ENCODE measurements at places on chromosomes 3 and 15.

DNA sequence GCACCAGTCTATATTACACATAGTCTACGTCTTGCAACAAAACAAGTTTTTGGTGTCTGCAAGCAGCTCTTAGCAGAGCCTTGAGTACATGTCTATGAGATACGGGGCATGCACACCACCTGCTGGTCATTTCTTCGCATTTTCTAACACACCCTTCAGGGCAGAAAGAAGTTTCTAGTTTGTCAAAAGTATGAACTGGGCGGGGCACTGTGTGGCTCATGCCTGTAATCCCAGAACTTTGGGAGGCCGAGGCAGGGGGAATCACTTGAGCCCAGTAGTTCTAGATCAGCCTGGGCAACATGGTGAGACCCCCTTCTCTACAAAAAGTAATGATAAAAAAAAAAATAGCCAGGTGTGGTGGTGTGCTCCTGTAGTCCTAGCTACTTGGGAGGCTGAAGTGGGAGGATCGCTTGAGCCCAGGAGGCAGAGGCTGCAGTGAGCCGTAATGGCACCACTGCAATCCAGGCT is 64.2 kb upstream of the ARL8B start:
- peak; percentile 91 for DNase-seq
- peaks cover 5% of the 10 kb centered on the region for H3K4me1 ChIP-seq
- no peaks in the 10 kb centered on the region for H3K27me3 ChIP-seq

DNA sequence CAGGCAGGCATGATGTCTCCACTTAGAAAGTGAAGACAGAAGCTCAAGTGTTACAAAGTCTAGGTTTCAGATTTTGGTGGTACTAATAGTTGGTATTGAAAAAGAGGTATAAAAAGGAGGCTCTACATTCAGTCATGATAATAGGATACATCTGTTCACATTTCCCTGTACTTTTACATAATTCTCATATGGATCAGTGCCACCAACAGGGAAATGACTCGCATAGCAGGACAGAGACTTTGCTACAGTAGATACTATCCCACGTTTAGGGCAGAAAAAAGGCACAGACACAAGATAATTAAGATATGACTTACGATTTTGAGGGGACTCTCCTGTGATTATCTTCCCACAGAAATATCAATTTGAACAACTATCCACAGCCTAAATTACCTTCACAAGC is 1062.9 kb upstream of the EPHA6 start:
- H3K4me3 ChIP-seq = no peak overlapping the region
- no peaks in the 10 kb centered on the region for H3K4me1 ChIP-seq
- no peaks in the 10 kb centered on the region for H3K27me3 ChIP-seq
- H3K27ac ChIP-seq = no peak overlapping the region
- no peak for DNase-seq
- H3K36me3 ChIP-seq = no peaks in the 10 kb centered on the region

DNA sequence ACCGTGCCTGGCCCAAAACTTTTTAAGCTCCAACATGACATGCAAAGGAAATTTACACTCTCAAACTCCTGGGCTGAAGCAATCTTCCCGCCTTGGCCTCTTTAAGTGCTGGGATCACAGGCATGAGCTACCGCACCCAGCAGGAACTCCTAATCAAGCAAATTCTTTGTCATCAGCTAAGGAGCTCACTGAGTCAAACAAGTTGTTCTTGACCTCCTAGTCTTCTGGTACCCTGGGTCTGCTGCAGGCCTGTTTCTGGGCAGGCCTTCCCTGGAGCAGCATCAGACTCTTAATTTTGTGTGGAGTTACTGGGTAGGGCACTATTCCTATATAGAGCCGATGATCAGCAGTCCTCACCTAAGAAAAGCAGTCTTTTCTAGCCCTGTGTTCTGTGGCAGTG is 68.4 kb upstream of the FLNB start:
- no peak overlapping the region for H3K4me3 ChIP-seq
- no peaks in the 10 kb centered on the region for H3K4me1 ChIP-seq
- no peaks in the 10 kb centered on the region for H3K27me3 ChIP-seq
- peaks cover 4% of the 10 kb centered on the region for H3K36me3 ChIP-seq
- H3K27ac ChIP-seq = no peak overlapping the region

GRCh38 chr3:127072971-127073783 is 90.3 kb downstream of the PLXNA1 start:
- no peak for DNase-seq
- H3K36me3 ChIP-seq = no peaks in the 10 kb centered on the region
- no peaks in the 10 kb centered on the region for H3K27me3 ChIP-seq
- H3K4me3 ChIP-seq = no peak overlapping the region
- H3K4me1 ChIP-seq = no peaks in the 10 kb centered on the region

DNA sequence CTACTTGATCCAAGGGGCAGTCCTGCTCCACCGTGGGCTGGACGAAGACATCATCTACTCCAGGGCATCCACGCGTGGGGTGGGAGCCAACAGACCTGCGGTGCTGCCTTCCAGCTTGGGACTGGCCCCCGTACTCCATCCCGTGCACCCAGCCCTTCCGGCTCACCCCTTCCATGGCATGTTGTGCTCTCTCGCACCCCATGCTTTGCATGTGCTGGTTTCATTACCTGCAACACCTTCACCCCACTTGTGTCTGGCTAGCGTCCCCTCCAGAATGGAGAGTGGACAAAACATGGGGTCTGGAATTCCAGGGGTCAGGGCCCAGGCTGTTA is 30.2 kb downstream of the SEMA7A start:
- DNase-seq = no peak
- H3K27me3 ChIP-seq = no peaks in the 10 kb centered on the region
- H3K4me1 ChIP-seq = peaks cover 61% of the 10 kb centered on the region
- H3K4me3 ChIP-seq = no peak overlapping the region
- peaks cover 3% of the 10 kb centered on the region for H3K36me3 ChIP-seq

DNA sequence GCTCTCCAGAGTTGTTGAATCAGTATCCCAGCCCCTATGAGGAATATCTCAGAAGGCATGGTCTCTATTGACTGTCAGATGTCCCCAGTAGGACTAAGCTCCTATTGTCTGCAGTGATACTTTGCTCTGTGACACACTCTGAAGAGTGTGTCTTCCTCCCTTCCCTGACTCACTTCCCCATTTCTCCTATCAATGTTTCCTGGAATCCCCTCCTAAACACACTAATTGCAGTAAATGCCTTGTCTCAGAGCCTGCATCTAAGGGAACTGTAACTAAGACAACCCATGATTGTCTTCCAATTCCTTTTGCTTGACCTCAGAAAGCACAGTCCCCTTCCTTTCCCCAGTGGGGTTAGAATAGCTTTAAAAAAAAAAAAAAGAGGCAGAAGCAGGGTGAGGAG is 397.3 kb upstream of the PROK2 start:
- DNase-seq = no peak
- peaks cover 16% of the 10 kb centered on the region for H3K4me1 ChIP-seq
- peaks cover 14% of the 10 kb centered on the region for H3K27me3 ChIP-seq
- no peak overlapping the region for H3K4me3 ChIP-seq

GRCh38 chr3:36738702-36739101 is 25.7 kb downstream of the DCLK3 start:
- H3K36me3 ChIP-seq = no peaks in the 10 kb centered on the region
- no peak overlapping the region for H3K4me3 ChIP-seq
- no peaks in the 10 kb centered on the region for H3K4me1 ChIP-seq
- no peak for DNase-seq
- no peak overlapping the region for H3K27ac ChIP-seq

GRCh38 chr3:108998436-108998835 is 44.8 kb upstream of the GUCA1C start:
- H3K4me1 ChIP-seq = no peaks in the 10 kb centered on the region
- no peak overlapping the region for H3K4me3 ChIP-seq
- no peak overlapping the region for H3K27ac ChIP-seq
- H3K27me3 ChIP-seq = peaks cover 4% of the 10 kb centered on the region

GRCh38 chr3:126926684-126927400 is 56.1 kb upstream of the PLXNA1 start:
- no peak overlapping the region for H3K4me3 ChIP-seq
- H3K27ac ChIP-seq = no peak overlapping the region
- no peaks in the 10 kb centered on the region for H3K36me3 ChIP-seq
- H3K4me1 ChIP-seq = no peaks in the 10 kb centered on the region
- H3K27me3 ChIP-seq = no peaks in the 10 kb centered on the region
- DNase-seq = no peak

GRCh38 chr15:36291501-36291900 is 287.9 kb upstream of the CDIN1 start:
- no peaks in the 10 kb centered on the region for H3K36me3 ChIP-seq
- no peak for DNase-seq
- H3K27ac ChIP-seq = no peak overlapping the region
- peaks cover 2% of the 10 kb centered on the region for H3K27me3 ChIP-seq

DNA sequence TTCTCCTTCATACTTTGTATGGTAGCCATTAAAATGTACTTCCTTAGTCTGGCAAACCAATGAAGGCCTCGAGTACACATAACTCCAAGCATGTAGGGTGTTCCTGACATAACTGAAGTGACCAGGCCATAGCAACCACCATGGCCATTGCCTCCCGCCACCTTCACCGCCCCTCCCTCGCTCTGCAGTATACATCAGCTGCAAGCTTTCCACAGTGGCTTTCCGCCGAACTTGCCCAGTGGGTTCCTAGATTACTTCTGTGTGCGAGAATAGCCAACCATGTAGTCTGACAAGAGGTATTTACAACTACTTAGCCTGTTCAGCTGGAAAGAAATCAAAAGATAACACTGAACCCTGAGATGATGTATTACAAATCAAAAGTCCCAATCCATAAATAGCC is 3.4 kb upstream of the CTNNB1 start:
- peaks cover 3% of the 10 kb centered on the region for H3K27me3 ChIP-seq
- H3K4me3 ChIP-seq = no peak overlapping the region
- no peak overlapping the region for H3K27ac ChIP-seq
- DNase-seq = no peak
- no peaks in the 10 kb centered on the region for H3K4me1 ChIP-seq
- H3K36me3 ChIP-seq = no peaks in the 10 kb centered on the region

DNA sequence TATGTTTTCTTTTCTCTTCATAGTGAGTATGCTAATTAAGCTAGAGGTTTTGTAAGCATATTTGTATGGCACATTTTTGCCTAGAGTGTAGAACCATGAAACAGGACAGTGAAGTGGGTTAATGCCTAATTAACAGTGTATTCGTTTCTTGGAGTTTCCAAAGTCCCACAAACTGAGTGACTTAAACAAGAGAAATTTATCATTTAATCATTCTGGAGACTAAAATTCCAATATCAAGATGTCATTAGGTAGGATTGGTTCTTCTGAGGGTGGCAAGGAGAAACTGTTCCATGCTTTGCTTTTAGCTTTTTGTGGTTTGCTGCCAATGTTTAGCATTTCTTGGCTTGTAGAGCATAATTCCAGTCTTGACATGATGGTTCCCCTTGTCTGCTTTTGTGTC is 734.2 kb downstream of the NAALADL2 start:
- H3K36me3 ChIP-seq = no peaks in the 10 kb centered on the region
- H3K27ac ChIP-seq = no peak overlapping the region
- H3K4me3 ChIP-seq = no peak overlapping the region
- DNase-seq = no peak
- no peaks in the 10 kb centered on the region for H3K27me3 ChIP-seq

DNA sequence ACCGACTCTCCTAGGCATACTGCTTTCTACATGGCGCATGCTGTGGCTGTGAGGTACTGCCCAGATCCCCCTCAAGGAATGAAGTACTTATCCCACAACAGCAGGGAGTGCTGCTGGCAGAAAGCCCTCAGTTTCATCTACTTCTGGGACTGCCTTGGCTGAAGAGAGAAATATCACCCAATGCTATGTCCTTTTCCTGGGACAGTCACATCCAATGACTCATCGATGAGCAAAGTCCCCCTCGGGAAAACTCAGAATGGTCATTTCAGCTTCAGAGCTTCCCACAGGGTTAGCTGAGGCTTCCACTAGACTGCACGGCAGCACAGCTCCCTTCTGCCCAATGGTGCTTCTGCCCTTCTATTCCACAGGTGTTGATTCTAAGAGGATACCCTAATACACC is 3.6 kb upstream of the NMD3 start:
- peaks cover 9% of the 10 kb centered on the region for H3K27me3 ChIP-seq
- H3K4me1 ChIP-seq = peaks cover 8% of the 10 kb centered on the region
- no peak for DNase-seq
- H3K36me3 ChIP-seq = no peaks in the 10 kb centered on the region

GRCh38 chr3:45095916-45096526 is 50.2 kb downstream of the CDCP1 start:
- H3K27ac ChIP-seq = no peak overlapping the region
- no peak for DNase-seq
- H3K27me3 ChIP-seq = peaks cover 3% of the 10 kb centered on the region
- peaks cover 2% of the 10 kb centered on the region for H3K4me1 ChIP-seq

- DNase-seq = no peak
- no peaks in the 10 kb centered on the region for H3K4me1 ChIP-seq
- H3K27ac ChIP-seq = no peak overlapping the region
- no peaks in the 10 kb centered on the region for H3K27me3 ChIP-seq
- no peak overlapping the region for H3K4me3 ChIP-seq
Measured at GRCh38 chr3:144683065-144683464, 711.4 kb downstream of the DIPK2A start.

- H3K4me3 ChIP-seq = peak overlapping the region; percentile 85
- H3K27me3 ChIP-seq = peaks cover 2% of the 10 kb centered on the region
- peaks cover 13% of the 10 kb centered on the region for H3K4me1 ChIP-seq
- no peaks in the 10 kb centered on the region for H3K36me3 ChIP-seq
- peak; percentile 78 for DNase-seq
Measured at GRCh38 chr15:99925661-99926461, 192.6 kb upstream of the LYSMD4 start.

DNA sequence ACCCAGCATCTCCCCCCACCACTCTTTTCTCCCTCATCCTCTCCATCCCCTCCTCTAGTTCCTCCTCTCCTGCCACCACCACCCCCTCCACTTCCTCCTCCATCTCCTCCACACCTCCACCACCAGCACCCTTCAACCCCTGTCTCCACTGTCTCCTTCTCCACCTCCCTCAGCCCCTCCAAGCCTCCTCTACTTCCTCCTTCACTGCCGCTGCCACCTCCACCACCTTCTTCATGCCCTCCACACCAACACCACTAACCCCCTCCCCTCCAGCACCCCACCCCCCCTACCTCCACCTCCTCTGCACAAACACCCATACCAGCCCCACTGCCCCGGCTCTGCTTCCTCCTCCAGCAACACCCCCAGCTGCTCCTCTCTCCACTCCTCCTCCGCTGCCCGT is 88.0 kb downstream of the HES1 start:
- no peak overlapping the region for H3K4me3 ChIP-seq
- H3K27me3 ChIP-seq = peaks cover 11% of the 10 kb centered on the region
- peaks cover 6% of the 10 kb centered on the region for H3K4me1 ChIP-seq
- H3K27ac ChIP-seq = no peak overlapping the region
- no peak for DNase-seq

- peaks cover under 1% of the 10 kb centered on the region for H3K36me3 ChIP-seq
Measured at GRCh38 chr3:188383748-188384147, 229.8 kb downstream of the LPP start.

DNA sequence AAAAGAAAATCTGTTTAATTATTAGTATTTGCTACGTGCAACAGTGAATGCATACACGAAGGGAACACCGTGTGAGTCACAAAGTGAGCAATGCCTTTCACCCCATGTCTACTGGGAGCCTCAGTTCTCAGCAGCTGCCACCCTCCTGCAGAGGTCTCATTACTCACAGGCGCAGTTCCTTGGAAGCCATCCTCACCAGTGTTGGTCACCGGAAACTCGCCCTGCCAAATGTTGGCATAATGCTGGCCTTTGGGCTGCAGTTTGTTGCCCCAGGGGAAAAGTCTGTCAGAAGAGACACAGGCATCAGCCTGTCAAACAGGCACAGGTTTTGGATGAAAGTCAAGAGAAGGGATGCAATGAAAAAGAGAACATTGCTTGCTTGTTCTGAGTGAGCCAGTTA is 50.1 kb downstream of the SUMF1 start:
- peaks cover 10% of the 10 kb centered on the region for H3K4me1 ChIP-seq
- no peak for DNase-seq
- no peak overlapping the region for H3K27ac ChIP-seq
- no peaks in the 10 kb centered on the region for H3K27me3 ChIP-seq
- H3K36me3 ChIP-seq = peaks cover 10% of the 10 kb centered on the region
